ENCODE measurements at places on chromosomes 1 and 21.

DNA sequence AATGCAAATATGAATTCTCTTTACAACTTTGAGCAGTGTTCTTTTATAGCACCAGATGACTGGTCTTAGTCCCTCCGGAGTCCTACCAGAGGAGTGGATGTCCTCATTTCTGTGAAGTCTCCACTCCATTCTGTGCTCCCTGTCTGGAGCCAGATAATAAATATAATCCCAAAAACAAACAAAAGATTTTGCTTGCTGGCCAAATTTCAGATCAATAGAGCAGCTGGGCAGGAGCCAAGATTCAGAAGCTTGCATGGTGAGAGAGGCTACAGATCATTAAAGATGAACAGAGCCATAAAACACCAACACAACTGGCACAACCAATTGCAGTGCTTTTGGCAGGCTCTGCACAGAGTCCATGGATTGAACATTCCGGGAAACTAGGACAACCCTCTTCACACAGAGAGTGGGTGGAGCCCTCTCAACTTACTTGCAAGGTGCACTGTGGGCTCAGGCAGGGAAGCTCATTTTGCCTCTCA, 231.5 kb upstream of the SNX7 start:
- DNase-seq, result no peak

GRCh38 chr1:23402286-23403037, 22.1 kb downstream of the TCEA3 start:
- no peak for DNase-seq

DNA sequence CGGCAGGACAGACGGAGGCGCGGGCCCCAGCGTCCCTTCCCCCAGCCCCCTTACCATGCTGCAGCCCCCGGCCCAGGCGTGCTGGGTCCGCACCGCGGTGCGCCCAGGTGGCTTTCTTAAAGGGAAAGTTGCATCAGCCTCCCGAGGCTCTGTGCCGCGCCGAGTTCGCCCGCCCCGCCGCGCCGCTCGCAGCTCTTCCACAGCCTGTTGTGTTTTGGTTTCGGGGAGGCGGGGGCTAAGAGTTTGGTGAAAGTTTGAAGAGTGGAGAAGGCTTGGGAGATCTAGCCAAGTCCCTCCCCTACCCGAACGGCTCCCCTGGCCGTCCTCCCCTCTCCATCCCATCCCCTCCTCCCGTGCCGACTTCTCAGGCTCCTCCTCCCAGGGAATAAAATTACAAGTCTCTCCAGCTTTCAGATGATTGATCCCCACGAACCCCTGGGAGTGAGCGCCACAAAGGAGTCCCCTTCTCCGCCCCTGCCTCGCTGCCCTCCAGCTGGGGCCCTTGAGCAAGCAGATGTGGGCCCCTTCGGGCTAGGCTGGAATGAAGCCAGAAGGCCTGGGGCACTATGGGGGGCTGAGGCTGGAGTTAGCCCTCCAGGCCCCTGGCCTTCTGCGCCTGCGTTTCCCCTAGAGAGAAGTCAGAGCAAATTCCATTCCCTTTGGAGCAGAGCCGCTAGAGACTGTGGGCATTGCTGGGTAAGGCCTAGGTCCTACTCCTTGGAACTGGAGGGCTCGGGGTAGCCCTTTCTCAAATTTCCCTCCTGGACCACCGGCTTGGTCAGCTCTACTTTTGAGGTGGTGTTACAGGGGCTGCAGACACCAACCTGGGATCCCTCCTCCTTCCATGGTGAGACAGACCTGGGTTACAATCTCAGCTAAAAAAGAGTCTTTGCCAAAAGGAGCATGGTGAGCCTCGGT, at the start of gene SLC6A9:
TSS of gene SLC6A9 (minus strand) at position 211 of the 918 bp plus-strand sequence. CDS start 7,185 bp downstream, outside the sequence.
- peak; percentile 43 for DNase-seq

DNA sequence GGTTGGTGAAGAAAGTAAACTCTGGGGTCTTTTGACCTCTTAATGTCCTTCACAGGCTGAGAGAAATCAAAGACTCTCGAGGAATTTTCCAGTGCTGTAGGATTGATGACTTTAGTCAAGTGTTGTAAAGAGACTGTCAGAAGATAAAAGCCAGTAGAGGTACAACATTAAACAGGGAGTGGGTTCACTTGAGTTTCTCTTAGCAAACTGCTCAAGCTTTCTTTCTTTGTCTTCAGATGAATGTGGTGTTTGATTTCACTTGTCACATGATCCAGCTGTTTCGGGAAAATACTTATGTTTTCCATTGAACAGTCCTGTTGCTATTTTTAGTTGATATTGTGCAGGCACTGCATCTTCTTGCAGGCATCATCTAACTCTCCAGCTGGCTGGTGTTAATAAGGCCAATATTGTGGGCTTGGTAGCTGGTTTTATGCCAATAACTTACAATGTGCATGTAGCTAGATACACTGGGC, 45.6 kb downstream of the XCL2 start:
- DNase-seq, result no peak

DNA sequence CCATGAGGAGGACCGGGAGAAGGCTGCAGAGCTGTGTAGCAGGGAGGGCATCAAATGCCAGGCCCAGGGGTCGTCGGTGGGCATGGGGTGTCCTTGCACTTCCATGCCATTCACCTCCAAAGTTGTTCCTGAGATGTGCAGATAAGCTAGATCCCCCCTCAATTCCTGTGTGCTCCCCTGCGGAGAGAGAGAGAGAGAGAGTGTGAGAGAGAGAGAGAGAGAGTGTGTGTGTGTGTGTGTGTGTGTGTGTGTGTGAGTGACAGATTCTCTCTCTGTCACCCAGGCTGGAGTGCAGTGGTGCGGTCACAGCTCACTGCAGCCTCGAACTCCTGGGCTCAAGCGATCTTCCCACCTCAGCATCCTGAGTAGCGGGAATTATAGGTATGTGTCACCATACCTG, 16.4 kb downstream of the SPSB1 start:
- no peak for DNase-seq

GRCh38 chr21:45039317-45040156, 34.8 kb upstream of the ADARB1 start:
- no peak for DNase-seq

GRCh38 chr1:23827717-23828116, 2.5 kb upstream of the HMGCL start:
- no peak for DNase-seq

DNA sequence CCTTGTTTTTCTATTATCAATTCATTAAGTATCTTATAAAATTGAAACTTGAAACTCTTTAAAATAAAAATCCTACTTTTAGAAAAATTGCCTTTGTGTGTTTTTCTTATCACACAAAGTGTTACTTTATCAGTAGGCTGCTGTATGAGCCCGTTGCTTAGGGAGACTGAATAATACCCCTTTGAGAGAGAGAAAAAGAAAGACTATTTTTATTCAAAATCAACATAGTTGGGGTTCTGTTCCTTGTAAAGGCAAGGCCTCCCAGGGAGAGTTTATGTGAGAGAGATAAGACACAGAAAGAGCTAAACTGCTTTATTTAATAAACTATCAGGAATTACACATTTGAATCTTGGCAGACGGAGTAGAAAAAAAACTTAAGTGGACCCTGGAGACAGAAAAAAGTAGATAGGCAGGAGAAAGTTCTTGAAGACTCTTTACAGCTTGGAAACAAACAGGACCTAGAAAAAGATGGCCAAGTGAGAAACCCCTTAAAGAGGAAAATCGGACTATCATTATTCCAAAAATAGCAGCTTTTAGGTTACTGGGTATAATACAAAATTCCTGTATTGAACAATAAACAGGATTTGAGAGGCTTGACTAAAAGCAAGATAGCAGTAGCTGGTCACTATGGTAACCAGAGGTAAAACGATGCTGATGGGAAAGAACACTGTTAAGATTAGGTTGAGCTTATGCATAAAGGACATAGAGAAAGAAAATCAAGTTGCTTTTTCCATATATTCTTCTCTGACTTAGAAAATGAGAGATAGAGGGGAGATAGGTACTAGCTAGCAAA, 170.9 kb downstream of the LRRC7 start:
- DNase-seq, result no peak

- no peak for DNase-seq
These were observed 5.1 kb upstream of the NEK7 start for GRCh38 chr1:198151688-198152087.

- DNase-seq, result no peak
These were observed 265.8 kb downstream of the DPYD start for GRCh38 chr1:97654876-97655585.

DNA sequence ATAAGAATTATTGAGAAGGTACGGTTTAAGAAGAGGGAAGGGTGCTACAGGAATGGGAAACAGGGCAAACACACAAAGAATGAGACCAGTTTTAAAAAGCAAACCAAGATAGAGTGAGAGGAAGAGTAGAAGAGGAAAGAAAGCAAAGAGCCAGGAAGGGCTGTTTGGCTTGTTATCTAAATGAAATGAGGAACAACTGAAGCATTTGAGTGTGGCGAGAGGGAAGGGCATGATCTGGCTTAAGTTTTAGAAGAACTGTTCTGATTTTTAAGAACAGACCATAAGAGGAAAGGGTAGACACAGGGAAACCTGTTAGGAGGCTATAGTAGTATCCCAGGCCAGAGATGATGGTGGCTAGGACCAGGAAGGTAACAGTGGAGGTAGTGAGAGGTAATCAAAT, 73.8 kb downstream of the TUT4 start:
- DNase-seq, result no peak

- no peak for DNase-seq
These were observed 137.8 kb downstream of the GLIS1 start for GRCh38 chr1:53601031-53601745.

- DNase-seq, result no peak
These were observed 11.2 kb downstream of the ALX3 start for GRCh38 chr1:110059133-110059863.

DNA sequence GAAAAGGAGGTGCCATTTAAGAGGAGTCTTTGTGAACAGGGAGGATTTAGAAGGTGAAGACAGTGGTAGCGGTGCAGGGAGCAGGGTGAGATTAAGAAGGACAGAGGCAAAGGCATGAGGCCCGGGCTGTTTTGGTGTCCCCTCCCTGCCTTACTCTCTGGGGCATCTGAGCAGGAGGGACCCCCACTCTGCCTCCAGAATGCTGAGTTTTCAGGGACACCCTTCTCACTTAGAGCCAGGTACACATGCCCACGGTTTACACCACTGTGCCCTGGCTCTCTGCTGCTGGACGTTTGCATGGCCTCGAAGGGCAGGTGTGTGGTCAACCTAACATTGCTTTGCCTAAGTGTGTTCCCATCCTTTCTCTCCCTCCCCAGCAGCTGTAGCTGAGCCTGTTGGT, 20.5 kb upstream of the PARP1 start:
- DNase-seq, result no peak

GRCh38 chr1:47646676-47647075, 208.8 kb downstream of the FOXD2 start:
- DNase-seq, result no peak

GRCh38 chr1:165895451-165895871, 68.0 kb downstream of the UCK2 start:
- DNase-seq, result no peak

DNA sequence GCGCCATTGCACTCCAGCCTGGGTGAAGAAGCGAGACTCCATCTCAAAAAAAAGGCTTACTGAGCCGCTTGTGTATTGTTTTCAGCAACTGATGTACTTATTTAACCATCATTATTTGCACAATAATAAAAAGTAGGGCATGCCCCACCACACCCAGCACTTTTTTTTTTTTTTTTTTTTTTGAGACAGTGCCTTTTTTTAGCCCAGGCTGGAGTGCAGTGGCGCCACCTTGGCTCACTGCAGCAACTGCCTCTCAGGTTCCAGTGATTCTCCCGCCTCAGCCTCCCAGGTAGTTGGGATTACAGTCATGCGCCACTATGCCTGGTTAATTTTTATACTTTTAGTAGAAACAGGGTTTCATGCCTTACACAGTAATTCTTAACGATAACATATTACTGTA, 12.2 kb upstream of the TRNAU1AP start:
- no peak for DNase-seq

GRCh38 chr21:31343680-31344480, at the start of gene TIAM1:
Gene TIAM1, minus strand, starts transcription at chr21:31344261. Its CDS starts 77,289 bp downstream, at chr21:31266972.
- DNase-seq, result peak; percentile 43

DNA sequence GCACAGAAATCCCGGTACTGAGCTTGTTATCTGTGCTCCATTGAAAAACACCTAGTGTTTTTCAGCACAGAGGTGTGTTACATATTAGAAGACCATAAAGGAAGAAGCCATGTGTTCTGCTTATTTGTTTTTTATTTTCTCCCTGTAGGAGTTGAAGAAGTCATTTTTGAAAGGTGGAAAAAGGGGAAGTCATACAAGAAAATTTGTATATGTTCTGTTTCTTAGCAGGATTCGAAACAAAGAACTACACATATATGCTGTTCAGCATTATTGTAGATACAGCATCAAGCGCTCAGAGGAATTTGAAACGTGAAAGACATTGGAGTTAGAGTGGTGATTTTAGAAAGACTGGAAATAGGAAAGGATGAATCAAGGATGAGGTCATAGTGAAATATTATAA, 345.3 kb upstream of the ADGRL2 start:
- no peak for DNase-seq

DNA sequence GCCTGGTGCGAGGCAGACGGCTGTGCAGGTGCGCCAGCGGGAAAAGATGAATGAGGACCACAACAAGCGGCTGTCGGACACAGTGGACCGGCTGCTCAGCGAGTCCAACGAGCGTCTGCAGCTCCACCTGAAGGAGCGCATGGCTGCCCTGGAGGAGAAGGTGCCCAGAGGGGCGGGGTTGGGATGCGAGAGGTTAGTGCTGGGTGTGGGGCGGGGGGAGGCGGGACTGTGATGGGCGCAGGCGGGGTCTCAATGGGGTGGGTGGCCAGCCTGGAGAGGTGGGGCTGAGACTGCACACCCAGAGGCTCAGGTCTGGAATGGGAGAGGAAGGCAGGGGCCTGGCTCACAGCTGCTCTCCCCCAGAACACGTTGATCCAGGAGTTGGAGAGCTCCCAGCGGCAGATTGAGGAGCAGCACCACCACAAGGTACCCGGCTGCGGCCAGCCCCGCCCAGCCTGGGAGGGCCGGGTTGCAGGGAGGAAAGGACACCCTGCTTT, 22.3 kb downstream of the PPFIA4 start:
- DNase-seq, result peak; percentile 27

GRCh38 chr1:162366149-162366548, 10.5 kb downstream of the SPATA46 start:
- no peak for DNase-seq

- no peak for DNase-seq
These were observed 18.1 kb upstream of the SAMD13 start for GRCh38 chr1:84283381-84283780.

DNA sequence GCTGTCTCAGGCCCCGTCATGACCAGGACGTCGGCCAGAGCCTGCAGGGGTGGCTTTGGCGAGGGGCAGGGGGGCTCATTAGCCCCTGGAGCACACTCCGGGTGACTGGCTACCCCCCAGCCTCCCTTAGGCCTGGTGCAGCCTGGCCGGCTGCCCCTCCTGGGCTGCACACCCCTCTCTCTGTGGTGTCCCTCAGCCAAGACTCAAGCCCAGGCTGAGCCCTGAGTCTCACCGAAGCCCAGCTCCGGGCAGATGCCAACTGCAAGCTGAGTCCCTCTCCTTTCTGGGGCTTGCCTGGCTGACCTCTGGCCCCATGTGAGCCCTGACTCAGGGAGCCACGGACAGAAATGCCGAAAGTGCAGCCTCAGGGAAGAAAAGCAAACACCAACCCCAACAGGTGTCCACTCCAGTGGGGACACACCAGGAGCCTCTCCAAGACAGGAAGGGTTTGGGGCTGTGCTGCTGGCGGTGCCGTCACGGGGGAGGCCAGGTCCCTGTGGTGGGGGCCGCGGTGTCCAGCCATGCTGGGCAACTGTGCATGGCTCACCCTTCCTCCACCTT, 5.3 kb upstream of the IBA57 start:
- DNase-seq, result no peak
